ENCODE measurements at places on chromosomes 3 and 15. TPM values are rescaled to one million over a fixed set of nuclear protein-coding genes. Genes with fewer than 3 reads are reported as not detected.
A peak's percentile ranks its signal among the peaks of the same experiment; 100 is the strongest.

CCR3 gene
- not detected for polyA plus RNA-seq

LMAN1L gene
- polyA plus RNA-seq = not detected

DLEC1 gene
- polyA plus RNA-seq = 0.48 TPM

COL6A6 gene
- polyA plus RNA-seq = 1.6 TPM

PLA1A gene
- 7.4 TPM for polyA plus RNA-seq

RLBP1 gene
- polyA plus RNA-seq = not detected

GJD2 gene
- not detected for polyA plus RNA-seq

CCDC191 gene
- polyA plus RNA-seq = 18.2 TPM

DNA sequence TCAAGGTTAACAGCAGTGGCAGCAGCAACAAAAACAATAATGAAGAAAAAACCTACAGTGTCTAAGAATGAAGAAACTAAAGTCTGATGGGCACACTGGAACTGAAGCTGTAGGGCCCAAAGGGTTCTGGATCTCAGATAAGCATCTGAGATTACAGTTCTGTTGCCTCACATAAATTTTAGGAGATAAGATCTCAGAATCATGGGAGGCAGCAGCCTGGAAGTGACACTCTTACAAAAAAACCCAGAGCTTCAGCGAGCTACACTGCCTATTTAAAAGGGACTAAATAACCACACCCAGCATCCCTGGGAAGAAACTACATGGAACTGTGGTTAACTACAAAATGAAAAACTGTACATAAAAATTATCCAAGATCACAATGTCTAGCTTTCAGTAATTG, 61.2 kb downstream of the PLD1 start:
- no peak for DNase-seq

DNA sequence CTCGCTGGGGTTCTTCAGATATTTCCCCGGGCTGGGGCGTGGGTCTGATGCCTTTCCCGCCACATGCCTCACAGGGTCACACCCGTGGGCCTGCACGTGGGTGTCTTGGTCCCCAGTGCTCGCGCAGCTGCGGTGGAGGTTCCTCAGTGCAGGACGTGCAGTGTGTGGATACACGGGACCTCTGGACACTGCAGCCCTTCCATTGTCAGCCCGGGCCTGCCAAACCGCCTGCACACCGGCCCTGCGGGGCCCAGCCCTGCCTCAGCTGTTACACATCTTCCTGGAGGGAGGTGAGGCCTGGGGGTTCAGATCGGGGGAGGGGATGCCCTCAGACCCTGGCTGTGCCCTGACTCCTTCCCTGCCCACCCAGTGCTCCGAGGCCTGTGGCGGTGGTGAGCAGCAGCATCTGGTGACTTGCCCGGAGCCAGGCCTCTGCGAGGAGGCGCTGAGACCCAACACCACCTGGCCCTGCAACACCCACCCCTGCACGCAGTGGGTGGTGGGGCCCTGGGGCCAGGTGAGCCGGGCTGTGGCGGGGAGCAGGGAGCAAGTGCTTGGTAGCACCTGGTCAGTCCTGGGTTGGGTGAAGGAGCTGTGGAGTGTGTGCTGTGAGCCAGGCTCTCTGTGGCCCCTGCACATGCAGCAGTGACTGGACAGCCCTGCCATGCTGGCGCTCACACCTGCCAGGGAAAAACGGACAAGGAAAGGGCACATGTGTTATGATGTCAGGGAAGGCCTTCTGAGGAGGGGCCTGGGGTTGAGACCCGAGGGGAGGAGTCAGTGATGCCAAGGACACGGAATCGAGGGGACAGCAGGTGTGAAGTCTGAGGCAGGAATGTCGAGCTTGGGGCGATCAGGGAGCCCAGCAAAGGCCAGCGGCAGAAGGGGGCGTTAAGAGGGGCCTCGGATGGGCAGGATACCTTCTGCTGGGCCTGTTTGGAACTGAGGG, 88.9 kb downstream of the TBC1D2B start:
- DNase-seq = no peak

DNA sequence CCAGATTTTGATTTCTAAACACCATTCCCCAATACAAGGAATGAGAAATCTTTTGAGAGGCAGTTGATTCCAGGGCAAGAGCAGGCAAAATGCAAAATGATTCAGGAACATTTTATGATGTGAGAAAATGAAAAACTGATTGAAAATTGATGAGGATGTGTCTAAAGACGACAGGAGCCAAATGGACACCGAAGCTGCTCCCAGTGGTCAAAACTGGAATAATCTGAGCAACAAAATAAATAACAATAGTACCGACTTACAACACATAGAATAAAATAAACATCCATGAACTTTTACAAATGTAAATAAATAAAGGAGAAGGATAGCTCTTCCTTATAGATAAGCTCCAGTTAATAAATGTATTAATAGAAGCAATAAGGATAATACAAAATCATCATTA, 186.8 kb downstream of the OCA2 start:
- no peak for DNase-seq

- DNase-seq = no peak
Measured at GRCh38 chr3:158717576-158717975, 14.7 kb downstream of the RARRES1 start.

DNA sequence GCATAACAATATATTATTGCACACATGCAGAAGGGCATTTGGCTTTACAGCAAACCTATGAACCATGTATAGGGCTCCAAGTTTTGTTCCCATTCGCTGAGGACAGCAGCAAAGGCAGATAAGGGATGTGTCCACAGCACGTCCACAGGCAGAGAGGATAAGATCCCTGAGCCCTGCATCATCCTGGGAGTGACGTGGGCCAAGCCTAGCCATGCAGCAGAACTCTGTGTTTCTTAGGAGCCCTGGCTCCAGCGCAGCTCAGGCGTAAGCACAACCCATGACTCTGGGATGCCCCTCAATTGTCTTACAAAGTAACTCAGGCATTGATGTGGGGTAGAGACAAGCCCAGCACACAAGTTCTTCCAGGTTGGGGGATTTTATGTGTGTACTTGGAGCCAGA, 194.3 kb upstream of the CTDSPL start:
- no peak for DNase-seq

DNA sequence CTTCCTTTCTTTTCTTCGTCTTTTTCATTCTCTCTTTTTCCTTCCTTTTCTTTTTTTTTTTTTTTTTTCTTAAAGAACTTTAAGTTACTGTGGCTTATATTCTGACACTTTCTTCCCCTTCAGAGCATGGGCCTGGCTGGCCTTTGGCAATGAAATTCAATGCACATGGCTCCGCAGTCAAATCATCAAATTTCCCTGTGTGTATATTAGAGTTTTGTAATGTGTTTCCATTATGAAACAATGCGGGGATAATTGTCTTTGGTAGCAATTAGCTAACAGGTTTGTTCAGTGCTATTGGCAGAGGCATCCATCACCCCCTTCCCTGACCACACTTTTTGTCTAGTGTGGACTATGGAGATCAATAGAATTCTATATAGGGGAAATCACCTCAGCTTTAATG, 80.5 kb downstream of the CDIN1 start:
- DNase-seq = no peak

DNA sequence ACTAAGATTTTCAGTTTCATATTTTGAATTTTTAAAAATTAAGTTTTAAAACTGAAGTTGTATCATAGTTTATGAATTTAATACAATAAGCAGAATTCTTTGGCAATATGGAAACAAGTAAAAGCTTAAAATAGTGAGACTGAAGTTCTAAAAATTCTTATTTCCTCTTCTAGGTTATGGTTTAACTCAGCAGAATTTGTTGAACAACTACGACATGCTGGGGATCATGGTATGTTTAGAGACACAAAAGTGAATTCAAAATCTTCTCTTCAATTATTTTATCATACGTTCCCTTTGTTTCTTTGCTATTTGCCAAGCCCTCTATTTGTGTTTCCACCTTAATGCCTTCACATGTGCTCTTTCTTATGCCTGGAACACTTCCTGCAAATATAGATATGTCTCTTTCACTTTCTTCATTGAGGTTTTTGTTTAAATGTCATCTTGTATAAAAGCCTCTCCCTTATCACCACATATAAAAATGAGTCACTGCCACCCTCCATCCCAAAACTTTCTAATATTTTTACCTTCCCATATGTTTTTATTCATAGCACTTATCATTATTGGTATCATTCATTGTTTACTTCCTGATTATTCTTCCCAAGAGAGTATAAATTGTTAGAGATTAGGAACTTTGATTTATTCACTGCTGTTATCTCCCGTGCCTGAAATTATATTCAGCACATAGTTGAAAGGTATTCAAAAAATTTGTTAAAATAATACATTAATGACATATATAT, 6.4 kb downstream of the SUCNR1 start:
- no peak for DNase-seq

DNA sequence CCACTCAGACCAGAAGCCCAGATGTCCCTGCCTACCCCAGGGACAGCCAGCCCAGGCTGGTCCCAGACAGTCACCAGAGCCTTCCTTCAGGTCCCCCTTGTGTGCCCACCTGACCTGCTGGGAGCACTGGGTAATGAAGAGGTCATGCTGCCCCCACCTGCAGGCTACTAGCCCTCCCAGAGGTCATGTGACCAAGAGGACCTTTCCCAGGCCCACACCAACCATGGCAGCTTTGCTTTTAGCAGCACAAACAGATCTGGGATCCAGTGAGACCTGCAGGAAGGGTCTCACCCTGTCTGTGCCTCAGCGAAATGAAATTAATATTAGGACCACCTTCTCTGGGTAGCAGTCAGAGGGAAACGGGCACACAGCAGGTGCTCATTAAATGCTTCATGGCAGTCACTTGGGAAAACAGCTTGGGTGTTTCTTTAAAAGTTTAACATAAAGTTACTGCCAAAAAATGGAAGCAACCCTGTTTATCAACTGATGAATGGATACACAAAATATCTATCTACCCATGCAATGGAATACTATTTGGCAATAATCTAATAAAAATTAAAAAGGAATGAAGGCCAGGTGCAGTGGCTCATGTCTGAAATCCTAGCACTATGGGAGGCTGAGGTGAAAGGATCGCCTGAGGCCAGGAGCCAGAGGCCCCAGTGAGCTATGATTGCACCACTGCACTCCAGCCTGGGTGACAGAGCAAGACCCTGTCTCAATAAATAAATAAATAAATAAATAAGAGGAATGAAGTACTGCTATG, 43.7 kb downstream of the DNAJB8 start:
- no peak for DNase-seq

DNA sequence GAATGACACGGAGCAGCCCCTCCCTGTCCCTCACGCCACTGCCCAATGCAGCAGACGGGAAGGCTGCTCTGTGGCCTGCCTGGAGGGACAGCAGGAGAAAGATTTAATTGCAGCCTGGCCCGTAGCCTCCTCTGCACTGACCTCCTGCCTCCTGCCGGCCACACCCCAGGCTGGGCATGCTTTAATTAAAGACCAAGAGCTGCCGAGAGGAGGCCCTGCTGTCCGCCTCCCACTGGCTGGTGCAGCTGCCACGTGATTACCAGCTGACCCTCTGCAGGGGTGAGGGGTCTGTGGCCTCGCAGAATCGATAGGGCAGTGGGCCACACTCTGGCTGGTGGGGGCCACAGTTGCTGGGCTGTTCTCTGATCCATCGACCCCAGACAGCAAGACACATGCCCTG, 100.2 kb upstream of the PRR23E start:
- no peak for DNase-seq

DNA sequence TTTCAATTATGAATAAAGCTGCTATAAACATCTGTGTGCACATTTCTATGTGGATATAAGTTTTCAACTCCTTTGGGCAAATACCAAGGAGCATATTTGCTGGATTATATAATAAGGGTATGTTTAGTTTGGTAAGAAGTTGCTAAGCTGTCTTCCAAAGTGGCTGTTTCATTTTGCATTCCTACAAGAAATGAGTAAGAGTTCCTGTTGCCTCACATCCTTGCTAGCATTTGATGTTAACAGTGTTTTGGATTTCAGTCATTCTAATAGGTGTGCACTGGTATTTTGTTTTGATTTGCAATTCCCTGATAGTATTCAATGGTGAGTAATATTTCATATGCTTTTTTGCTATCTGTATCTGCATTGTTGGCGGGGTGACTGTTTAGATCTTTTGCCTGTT, 120.7 kb upstream of the MDFIC2 start:
- no peak for DNase-seq

DNA sequence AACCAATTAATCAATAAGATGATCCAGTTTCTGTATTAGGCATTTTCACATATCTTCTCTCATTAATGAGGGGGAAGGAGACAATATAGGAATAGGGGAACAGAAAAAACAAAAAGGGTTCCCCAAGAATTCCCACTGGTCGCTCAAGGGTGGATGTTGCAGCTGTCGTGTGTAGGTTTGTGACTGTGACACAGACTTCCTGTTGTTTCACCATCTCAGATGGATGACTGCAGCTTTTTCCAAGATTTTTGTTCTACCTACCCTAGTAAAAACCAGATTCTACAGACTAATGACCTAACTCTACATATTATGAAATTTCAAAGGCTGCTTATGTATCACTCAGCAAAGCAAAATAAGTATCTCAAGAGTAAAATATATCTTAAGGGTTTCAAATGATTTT, 73.7 kb upstream of the MB21D2 start:
- DNase-seq = no peak

- no peak for DNase-seq
Measured at GRCh38 chr3:70108072-70108471, 108.5 kb downstream of the SAMMSON start.

DNA sequence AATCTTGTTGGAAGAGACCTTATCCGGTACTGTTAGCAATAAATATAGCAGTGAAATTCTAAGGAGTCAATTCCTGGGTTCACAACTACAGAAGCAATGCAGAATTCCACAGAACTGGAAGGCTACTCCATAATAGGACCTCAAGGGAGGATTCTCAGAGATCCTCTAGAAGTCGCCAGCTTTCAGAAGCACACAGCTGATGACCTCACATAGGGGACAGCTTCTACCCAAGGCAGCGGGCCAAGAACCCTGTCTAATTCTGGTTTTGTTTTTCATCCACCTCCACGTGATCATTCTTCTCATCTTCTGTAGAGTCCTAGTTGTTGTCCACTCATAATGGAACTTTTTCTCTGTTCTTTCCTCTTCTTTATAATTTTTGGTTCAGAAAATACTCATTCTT, 99.4 kb downstream of the ERC2 start:
- DNase-seq = no peak

- no peak for DNase-seq
Measured at GRCh38 chr3:177906126-177906511, 630.1 kb upstream of the KCNMB2 start.

- DNase-seq = no peak
Measured at GRCh38 chr15:85624291-85624801, 170.4 kb downstream of the KLHL25 start.

DNA sequence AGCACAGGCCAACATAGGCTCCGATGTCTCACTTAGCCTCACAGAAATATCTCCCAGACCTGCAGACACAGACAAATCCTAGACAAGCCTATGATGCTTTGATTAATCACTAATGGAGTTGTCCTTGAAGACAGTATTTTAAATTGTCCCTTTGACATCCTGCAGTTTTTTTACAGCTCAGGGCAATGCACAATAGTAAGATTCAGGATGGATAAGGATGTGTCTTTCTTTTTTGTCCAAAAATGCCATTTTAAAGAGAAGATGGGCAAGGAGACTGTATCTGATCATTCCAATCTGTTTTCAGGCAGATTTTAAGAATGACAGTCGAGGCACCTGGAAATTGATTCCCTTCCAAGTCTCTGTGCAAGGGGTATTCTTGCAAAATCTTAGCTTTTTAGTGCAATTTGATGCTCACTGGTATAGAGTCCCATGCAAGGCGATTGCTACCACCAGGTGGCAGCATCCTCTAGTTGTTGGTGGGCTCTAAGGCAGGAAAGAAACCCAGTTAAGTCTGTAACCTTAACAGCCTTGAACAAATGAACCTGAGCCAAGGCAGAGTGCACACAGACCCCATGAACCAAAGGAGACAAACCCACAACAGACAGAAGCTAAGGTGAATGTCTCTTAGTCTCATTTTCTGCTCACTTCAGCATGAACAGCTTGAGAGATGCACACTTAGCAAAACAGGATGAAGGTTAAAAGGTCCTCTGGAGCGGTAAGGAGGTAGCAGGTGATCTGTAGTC, 51.2 kb upstream of the MINAR1 start:
- DNase-seq = peak; percentile 52

GRCh38 chr15:69606144-69606543, 153.5 kb downstream of the RPLP1 start:
- no peak for DNase-seq

All from renal cortex interstitium (tissue), 15 donors.